ENCODE measurements at places on chromosomes 7 and 10.

DNA sequence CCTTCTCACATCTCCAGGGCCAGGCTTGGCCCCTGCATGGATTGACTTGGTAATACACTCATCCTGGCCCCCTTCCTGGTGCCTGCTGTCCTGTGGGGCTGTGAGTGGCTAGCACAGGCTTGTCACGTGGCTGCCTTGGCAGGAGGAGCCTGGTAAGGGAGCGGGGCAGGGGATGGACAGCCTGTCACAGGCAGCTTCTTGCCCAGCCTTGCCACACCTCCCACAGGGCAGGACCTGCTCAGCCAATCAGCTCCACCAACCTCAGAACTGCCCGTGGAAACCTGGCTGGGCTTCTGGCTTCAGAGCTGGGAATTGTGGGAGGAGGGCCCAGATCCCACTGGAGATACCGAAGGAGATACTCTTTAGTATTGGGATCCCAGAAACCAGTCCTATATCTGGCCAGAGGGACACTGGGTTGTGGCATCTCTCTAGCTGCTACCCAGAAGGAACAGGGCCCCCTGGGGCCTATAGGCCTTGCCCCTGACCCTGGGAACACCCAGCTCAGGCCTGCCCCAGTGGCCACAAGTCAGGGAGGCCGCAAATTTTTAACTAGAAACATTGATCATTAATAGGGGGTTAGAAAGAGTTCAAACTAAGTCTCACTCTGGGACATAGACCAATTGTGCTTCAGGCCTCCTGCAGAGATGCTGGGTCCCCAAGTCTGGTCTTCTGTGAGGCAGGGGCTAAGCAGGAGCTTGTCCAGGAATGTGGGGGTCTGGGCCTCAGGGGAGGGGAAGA lies at the start of gene HOGA1:
HOGA1 (plus strand) TSS at position 330 of the 738 bp plus-strand sequence; CDS start at position 645, 315 bp downstream.
- DNase-seq: peak; percentile 88

DNA sequence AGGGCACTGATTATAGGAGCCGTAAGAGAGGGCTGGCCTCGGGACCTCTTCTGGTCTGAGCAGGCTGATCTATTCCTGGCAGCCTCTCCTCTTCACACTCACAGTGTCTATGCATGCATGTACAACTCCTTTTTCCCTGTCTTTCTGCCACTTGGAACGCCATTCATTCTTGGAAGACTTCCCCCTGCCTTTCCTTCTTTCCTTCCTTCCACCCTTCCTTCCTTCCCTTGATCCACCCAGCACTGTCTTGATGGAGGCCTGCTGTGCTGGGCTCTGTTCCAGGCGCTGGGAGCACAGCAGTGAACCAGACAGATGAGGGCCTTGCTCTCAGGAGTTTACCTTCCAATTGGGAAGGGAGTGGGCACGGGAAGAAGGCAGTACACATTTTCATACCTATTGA lies 114.8 kb downstream of the SH3PXD2A start:
- DNase-seq: no peak

GRCh38 chr7:5255832-5256231 lies 26.9 kb upstream of the SLC29A4 start:
- DNase-seq: no peak

GRCh38 chr10:113866551-113867394 lies 12.3 kb downstream of the NHLRC2 start:
- DNase-seq: no peak

DNA sequence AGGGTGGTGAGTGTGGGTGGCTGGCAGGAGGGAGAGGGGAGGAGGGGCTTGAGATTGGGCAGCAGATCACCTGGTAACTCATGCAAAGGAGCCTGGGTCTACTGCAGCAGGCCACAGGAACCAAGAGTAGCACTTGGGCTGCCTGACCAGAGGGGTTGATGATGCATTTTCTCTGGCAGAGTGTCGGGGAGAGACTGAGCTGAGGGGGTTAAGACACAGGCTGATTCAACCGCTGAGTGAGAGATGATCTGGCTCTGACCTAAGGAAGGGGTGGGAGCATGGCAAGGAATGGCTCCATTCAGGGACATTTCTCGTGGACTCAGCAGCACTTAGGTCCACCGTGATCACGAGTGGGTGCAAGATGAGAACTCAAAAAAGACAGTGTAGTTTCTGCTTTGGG lies 115.5 kb upstream of the STK17A start:
- DNase-seq: peak; percentile 70

- DNase-seq: no peak
Observed at GRCh38 chr7:17498230-17498629, 199.8 kb downstream of the AHR start.

DNA sequence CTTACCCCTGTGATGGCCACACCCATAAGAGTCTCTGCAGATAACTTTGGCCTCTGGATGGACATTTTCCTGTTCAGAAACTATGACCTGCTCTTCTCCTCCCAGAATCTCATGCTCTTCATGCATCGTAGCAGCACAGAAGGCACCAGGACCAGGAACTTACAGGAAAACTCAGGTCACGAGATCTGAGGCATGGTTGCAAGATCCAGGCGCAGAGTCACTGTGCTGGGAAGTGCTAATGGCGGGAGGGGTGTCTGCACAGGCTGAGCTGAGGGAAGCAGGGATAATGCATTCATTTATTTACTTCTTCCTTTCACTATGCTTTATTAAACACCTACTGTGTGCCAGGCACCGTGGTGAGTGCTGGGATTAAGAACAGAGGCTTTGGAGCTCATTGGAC lies 48.2 kb upstream of the LOXL4 start:
- DNase-seq: no peak

Measured in GM03348 (cell line).